ENCODE measurements at places on chromosomes 1 and 21.

GRCh38 chr1:59699227-59699847 lies 115.4 kb upstream of the HOOK1 start:
- DNase-seq, result peak; percentile 31

- DNase-seq, result no peak
These were observed 8.0 kb upstream of the C1orf159 start for GRCh38 chr1:1123581-1124507.

DNA sequence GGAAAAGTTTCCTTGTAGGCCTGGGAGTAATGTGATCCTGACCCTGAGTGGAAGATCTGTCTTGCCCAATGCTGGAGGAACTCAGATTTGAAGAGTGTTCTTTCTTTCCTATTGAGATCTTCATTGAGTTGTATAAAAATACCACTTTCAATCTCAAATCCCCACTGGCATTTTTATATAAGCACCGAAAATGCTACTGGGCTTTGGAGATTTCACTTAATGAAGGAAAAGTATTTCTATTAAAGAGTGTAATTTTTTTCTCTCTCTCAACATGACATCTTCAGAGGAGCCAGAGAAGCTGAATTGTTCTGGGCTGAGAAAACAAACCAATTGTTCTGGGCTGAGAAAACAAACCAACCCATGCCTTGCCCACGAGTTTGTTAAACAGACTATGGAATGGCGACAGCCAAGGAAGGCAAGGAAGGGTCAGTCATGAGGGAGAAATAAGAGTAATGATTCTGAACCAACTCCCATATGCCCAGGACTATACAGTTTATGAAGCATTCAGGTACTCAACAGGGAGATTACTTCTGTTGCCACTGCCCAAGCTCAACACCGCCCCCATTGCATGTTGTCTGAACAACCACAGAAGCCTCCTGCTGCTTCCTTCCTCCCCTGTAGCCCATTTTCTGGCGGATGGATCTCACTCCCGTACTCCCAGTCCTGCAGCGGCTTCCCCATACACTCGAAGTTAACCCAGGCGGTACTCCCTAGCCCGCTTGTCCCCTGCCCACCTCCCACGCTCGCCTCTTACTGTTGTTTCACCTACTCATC lies 103.2 kb downstream of the BEND5 start:
- DNase-seq, result no peak

- DNase-seq, result no peak
These were observed 40.8 kb downstream of the RSPH1 start for GRCh38 chr21:42455196-42455595.

- DNase-seq, result no peak
These were observed 11.7 kb upstream of the TRIM63 start for GRCh38 chr1:26079178-26079563.

DNA sequence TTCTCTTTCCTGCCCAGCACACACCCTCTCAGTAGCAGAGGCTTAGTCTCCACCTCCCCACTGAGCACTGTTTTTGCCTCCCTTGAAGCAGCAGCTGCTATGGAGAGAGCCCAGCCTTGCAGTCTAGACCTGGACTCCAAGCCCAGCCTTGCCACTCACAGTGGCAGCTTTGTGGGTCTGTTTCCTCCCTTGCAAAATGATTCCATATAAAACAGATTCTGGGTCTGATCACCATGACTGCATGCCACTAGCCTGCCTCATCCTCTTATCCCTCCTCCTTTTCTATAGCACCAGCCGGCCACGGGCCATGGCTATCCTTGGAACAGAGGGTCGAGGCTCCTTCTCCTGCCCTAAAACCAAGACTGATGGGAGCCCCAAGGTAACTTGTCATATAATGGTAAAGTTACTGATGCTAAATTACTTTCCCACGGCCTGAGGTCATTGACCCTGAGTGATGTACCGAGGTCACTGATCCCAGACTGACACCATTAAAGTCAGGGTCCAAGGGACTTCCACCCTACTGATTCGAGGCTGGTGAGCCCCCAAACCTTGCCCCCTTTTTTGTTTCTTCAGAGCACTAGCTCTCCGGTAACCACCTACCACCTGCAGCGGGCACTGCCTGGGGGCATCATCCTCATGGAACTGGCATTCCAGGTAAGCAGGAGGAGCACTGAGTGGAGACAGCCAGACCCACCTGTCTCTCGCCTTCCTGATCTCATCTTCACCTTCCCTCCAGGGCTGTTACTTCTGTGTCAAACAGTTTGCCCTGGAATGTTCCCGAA lies 7.9 kb downstream of the HYI start:
- DNase-seq, result no peak

GRCh38 chr1:236494586-236495466 lies 29.0 kb upstream of the LGALS8 start:
- DNase-seq, result no peak

DNA sequence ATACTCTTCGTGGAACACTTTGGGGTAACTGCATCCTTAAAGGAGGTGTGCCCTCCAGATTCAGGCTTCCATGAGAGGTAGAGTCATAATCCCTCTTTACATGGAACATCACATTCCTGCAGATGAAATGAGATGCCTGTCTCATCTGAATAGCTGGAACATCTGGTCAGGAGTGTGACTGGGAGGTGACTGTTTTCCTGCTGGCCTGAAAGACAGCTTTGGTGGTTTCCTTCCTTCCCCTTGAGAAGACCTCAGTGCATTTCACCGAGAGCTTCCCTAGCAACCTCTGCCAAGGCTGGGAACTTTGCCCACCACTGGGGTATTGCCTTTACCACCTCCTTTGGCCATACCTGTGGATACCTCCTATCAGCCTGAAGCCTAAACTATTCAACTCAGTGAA lies 46.7 kb upstream of the GUCA2A start:
- no peak for DNase-seq

GRCh38 chr1:25922971-25923552 lies 16.8 kb upstream of the STMN1 start:
- DNase-seq, result peak; percentile 15

GRCh38 chr1:181021811-181022434 lies 747 bp downstream of the STX6 start:
- peak; percentile 60 for DNase-seq

- no peak for DNase-seq
These were observed 12.3 kb downstream of the C1orf94 start for GRCh38 chr1:34188985-34189384.

GRCh38 chr1:90925928-90926869 lies 95.6 kb downstream of the ZNF644 start:
- peak; percentile 23 for DNase-seq

- no peak for DNase-seq
These were observed 343.7 kb upstream of the ZRANB2 start for GRCh38 chr1:71424536-71424935.

- no peak for DNase-seq
These were observed 8.2 kb upstream of the TGFBR3 start for GRCh38 chr1:91894036-91894761.

GRCh38 chr21:14523234-14523633 lies 22.9 kb downstream of the SAMSN1 start:
- no peak for DNase-seq

DNA sequence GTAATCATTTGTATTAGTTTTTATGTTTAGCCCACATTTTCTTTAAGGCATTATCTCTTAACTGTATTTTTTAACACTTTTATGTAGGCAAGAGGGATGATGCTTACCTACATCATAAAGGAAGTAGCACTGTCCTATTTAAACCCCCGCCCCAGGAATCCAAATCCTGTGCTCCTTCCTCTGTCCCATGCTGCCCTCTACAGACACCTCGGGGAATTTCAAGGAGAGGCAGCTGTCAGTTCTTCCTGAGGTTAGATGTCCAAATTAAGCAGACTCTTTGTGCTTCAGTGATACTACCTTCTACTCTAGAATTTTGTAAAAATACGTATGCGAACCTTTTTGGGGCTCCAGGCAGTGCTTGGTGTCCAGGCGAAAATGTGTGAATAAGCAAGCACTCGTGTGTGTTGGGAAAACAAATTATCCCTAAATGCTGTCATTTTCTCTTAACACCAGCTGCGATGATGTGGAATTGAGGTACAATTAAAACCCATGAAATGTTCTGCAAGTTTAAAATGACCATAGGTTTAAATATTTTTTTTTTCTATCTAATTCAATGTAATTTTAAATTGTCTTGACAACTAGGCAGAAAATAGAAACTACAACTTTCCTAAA lies 19.2 kb downstream of the CRCT1 start:
- peak; percentile 80 for DNase-seq

GRCh38 chr21:15061279-15061678 lies 3.5 kb downstream of the NRIP1 start:
- DNase-seq, result no peak

DNA sequence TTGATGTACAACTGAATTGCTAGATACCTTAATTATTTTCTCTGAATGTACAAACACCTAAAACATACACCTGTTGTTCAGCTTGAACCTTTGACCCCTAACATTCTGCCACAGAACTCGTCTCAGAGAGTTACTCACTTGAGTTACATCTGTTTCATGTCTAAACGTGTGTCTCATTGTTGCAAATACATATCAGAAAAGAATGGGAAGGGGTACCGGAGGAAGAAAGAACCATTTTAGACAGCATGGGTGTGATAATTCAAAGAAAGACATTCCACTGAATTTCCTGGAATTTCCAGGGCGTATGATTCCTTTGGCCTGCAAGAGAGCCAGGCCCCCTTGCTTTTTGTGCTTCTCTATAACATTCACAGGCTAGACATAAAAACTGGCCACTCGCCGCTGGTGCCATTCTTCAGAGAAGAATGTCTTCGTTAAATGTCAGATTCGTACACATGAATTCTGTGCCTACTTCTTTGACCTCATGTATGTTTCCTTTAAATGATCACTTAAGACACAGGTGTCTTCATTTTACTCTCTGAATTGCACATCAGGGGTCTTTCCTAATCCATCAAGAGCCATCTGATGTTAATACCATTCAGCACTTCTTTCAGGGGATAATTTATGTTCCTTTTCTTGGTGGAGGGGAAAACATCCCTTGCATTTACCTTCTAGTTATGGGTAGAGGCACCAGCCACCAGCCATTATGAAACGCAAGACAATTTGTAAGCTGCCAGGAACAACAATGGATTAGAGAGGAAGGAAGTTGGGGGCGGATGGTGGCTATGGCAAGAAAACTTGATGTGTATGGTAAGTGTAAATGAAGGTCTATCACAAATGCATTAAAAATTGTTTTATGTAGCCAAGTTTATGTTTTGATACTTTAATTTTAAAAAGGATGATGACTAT lies 12.7 kb downstream of the ATF3 start:
- DNase-seq, result no peak

- no peak for DNase-seq
These were observed 17.1 kb downstream of the ATP5PF start for GRCh38 chr21:25717491-25718147.

DNA sequence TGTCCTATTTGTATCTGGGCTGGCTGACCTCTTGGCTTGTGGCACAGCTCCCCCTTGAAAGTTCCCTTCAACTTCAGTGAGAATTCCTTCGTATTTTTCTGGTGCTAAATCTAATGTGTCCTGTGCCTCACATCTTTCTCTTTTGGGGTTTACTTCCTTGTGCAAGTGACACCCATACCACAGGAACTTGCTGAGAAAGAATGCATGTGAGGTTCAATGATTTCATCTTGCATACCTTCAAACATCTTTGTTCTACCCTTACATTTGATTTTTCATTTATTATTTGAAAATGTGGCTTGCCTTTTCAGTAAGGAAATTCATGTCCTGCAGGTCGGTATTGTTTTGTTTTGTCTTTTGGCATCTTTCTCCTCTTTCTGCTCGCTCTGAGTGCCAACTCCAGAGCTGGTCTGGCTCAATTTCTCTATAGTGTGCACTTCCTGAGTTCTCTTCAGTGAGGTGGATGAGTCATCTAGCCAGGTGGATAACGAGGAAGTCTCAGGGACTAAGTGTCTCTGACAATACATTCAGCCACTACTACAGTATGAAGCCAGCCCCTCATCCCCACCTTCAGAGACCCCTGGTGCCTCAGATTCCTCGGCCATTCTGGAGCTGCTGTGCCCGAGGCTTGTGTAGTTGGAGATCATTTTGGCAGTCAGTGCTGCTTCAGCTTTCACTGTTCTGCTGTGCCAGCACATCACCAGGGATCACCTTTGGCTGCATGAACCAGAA lies 59.5 kb downstream of the RIPK4 start:
- peak; percentile 47 for DNase-seq

DNA sequence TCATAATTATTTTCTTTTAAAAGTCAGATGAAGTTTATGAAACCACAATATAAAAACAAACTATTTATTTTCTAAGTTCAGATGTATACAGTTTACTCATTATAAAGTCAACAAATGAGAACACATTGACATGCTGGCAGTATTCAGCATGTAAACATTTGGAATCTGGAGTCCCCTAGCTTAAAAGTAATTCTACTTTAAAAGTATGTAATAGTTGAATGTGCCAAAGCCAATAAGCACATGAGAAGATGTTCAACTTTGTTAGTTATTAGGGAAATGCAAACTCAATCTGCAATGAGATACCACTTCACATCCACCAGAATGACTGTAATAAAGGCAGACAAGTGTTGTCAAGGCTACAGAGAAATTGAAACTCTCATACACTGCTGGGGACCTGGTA lies 96.6 kb downstream of the RYR2 start:
- DNase-seq, result no peak

DNA sequence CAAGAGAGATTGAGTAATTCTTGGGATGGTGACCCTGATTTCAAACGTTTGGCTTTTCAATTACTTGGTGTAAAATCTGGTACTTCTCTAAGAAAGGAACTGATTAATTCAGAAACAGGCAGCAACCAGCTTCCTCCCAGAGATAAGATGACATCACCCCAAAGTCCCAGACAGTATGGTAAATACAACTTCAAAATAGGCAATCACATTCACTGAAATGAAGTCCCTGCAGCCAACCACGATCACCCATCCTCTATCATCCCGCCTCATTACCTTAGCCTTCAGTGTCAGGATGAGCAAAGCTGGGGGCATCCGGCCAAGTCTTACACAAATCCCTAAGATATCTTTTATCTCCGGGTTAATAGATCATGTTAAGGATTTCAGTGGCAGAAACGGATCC lies 26.4 kb upstream of the RUNX1 start:
- no peak for DNase-seq

- DNase-seq, result no peak
These were observed 1.0 kb upstream of the PPIE start for GRCh38 chr1:39737546-39738169.

GRCh38 chr1:241608379-241609033 lies 31.7 kb downstream of the CHML start:
- DNase-seq, result no peak

- no peak for DNase-seq
These were observed 11.0 kb downstream of the SSU72 start for GRCh38 chr1:1563688-1564087.

DNA sequence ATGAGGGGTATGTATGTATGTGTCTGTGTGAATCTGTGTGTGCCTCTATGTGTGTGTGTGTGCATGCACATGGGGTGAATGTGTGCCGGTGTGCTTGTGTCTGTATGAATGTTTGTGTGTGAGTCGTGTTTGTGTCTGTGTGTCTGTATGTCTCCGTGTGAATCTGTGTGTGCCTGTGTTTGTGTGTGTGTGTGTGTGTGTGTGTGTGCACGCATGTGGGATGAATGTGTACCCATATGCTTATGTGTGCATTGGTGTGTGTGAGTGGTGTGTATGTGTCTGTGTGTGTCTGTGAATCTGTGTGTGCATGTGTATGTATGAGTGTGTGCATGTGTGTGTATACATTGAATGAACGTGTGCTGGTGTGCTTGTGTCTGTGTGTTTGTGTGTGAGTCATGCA lies 88.9 kb downstream of the MATN1 start:
- no peak for DNase-seq

Measured in Calu3 (cell line).